ENCODE measurements at places on chromosomes 12 and 14.

DNA sequence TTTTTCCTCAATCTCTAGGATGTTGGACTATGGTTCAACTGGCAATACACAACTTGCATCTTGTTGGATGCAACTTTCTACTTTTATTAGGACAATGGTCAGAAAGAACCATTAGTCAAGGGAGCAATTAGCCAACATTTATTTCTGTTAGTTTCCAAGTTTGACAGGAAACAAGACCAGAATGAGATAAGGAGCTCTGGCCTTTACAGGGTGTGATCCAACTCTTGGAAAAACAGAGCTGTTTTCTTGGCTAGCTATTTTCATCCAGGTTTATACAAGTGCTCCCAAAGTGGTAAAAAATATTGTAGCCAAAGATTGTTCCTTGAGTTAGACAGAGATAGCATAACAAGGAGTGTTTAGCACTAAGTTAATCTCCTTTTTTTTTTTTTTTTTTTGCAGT lies 3.9 kb upstream of the SYNE2 start:
- DNase-seq, result no peak

GRCh38 chr12:115378291-115378690 lies 694.3 kb upstream of the TBX3 start:
- no peak for DNase-seq

DNA sequence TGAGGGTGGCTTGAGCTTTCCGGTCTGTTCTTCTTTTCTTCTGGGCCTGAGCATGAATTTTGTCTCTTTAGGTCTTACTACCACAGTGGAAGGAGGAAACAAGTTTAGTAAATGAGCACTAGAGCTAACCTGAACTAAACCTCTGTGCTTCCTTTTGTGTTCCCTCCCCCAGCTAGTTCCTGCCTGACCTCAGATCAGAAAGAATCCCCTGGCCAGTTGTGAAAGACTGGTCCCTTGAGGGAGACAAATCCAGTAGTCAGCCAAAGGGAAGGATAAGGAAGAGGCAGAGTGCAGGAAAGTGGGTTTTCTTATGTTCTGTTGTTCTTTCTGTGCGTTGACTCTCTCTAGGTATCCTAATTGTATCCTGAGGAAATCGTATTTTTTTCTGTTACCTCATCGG lies 17.5 kb downstream of the ZNF664 start:
- no peak for DNase-seq

DNA sequence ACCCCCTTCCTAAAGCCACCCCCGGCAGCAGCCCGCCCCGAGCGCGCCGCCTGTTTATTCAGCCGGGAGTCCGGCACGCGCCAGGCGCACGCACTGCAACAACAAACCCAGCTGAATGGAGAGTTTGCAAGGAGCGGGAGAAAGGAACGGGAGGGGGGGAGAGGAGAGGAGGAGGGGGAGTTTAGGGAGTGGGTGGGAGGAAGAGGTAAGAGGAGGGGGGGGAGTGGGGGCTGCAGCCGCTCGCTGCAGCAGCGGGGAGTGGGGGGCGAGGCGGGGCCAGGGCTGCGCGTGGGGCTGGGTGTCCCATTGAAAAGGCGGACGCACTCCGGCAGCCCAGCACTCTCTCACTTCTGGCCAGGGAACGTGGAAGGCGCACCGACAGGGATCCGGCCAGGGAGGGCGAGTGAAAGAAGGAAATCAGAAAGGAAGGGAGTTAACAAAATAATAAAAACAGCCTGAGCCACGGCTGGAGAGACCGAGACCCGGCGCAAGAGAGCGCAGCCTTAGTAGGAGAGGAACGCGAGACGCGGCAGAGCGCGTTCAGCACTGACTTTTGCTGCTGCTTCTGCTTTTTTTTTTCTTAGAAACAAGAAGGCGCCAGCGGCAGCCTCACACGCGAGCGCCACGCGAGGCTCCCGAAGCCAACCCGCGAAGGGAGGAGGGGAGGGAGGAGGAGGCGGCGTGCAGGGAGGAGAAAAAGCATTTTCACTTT lies at the start of gene ASCL1:
Gene ASCL1 (plus strand): TSS at position 336 of the 712 bp plus-strand sequence. CDS start 571 bp downstream, outside the sequence.
- no peak for DNase-seq

- no peak for DNase-seq
Observed at GRCh38 chr12:114123108-114123507, 157.0 kb upstream of the RBM19 start.

GRCh38 chr12:1590221-1590979 lies 4.0 kb downstream of the FBXL14 start:
- no peak for DNase-seq

GRCh38 chr12:46609273-46609623 lies 216.5 kb downstream of the SLC38A4 start:
- DNase-seq, result no peak

- no peak for DNase-seq
Observed at GRCh38 chr14:51068268-51068667, 26.6 kb downstream of the TRIM9 start.

- no peak for DNase-seq
Observed at GRCh38 chr14:55133416-55133815, 4.4 kb downstream of the LGALS3 start.

DNA sequence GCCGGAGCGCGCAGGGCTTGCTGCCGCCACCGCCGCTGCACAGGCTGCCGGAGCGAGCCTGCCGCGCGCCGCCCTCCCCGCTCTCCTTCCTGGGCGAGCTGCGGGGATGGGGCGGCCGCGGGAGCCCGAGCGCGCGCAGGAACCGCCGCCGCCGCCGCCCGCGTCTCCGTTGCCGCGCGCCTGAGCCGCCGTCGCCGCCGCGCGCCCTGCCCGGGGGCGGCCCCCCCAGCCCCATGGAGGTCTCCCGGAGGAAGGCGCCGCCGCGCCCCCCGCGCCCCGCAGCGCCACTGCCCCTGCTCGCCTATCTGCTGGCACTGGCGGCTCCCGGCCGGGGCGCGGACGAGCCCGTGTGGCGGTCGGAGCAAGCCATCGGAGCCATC lies 352 bp downstream of the PLXNC1 start:
- no peak for DNase-seq

DNA sequence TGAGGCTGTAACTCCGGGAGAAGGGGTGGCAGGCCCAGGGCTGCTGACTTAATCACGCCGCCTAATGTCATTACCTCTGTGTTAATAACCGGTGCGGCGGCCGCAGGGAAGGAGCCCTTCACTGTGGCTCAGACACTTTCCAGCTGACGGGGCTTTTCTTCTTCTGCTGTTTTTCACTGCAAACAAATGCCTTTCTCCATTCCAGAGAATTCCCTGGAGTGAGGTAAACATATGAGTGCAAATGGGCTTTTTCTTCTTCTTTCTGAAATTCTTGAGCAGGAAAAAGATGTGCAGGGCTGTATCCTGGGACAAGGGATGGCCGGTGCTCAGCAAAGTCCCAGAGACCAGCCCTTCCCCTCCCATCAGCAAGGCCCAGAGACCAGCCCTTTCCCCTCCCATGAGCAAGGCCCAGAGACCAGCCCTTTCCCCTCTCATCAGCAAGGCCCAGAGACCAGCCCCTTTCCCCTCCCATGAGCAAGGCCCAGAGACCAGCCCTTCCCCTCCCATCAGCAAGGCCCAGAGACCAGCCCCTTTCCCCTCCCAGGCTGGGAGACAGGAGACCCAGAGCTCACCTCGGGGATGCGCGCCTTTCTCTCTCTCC lies 33.4 kb upstream of the FAM181A start:
- DNase-seq, result no peak

GRCh38 chr12:57469296-57470164 lies 9.9 kb downstream of the GLI1 start:
- no peak for DNase-seq

- no peak for DNase-seq
Observed at GRCh38 chr12:128853600-128854197, 421 bp downstream of the GLT1D1 start.

- DNase-seq, result no peak
Observed at GRCh38 chr12:49233842-49234526, 30.9 kb upstream of the TUBA1C start.

Measured in activated naive CD8-positive, alpha-beta T cell treated with anti-CD3 and anti-CD28 coated beads, Interleukin-2, amount 50 U/mL, for 16 hours (primary cell).